ENCODE measurements at places on chromosomes 16 and 17.

GRCh38 chr16:760065-760464, 469 bp upstream of the MSLN start:
- DNase-seq, result no peak

DNA sequence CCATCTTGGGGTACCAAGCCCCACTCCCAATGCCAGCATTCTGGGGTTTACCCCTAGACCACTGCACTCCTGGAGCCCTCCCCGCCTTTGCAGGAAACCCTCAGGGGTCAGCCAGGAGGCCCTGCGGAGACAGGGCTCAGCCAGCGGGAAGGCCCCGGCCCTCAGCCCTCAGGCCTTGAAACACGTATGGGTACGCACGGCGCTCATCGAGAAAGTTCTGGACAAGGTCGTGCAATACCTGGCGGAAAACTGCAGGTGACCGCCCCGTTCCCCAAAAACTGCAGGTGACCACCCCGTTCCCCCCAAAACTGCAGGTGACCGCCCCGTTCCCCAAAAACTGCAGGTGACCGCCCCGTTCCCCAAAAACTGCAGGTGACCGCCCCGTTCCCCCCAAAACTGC, 24.7 kb downstream of the SGSM2 start:
- DNase-seq, result no peak

DNA sequence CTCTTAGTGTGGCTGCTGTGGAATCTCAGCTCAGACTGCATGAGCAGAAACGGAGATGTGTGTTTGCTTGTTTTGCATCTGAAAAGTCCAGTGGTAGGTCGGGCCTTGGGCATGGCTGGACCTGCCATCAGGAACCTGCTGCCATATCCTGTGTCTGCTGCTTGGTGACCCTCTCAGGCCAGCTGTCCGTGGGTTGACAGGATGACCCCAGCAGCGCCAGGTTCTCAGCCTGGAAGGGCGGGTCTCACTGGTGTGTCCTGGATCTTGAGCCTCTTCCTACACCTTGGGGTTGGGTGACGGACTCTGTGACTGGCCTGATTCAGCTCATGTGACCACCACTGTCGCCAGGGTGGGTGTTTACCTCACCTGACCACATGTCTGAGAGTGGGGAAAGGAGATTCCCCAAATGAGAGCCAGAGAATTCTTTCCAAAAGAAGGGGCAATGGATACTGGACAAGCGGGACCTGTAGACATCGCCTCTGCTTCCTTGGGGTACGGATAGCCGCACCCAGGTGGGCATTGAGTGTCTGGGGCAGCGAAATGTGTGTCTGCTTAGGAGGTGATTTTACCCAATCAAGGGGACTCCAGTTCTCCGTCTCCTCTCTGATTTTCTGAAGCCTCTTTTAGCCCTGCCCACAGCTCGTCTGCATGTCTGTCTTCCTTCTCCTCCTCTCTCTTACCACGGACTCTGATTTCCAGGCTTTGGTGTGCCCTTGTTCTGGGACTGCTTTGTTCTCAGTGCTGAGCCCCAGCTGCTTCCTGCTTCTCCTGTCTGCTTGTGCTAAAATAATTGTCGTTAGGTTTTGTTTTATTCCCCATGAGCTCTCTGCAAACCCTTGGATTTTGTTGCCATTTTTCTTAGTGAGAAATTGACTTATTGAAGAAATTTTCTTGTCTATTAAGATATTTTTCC, 399.7 kb downstream of the CPPED1 start:
- no peak for DNase-seq

DNA sequence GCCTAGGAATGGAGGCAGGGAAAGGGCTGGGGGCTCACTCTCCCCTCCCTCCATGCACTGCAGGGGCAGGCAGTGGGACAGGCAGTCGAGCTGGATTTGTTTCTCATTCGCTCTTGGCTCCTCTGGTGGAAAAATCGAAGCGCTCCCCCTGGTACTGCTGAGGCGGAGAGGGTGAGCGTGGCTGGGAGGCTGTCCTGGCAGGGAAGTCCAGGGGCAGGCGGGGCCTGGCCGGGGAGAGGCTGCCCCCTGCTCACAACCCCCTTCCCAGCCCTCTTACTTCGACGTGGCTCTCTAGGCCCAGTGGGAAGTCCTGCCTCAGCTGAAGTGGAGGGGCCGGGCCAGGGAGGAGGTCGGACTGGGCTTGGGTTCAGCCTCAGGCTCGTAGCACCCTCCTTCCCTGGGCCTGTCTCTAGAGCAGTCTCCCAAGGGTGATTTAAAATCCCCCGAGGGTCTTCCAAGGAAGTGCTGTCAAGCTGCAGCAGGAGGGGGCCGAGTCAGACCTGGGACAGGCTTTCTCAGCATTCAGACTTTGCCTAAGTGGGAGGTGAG, 16.5 kb upstream of the TMEM92 start:
- DNase-seq, result no peak

GRCh38 chr16:938752-939151, 32.0 kb downstream of the LMF1 start:
- DNase-seq, result no peak

GRCh38 chr16:66979011-66979717, 9.2 kb upstream of the CES4A start:
- no peak for DNase-seq

GRCh38 chr17:42849451-42850181, 1.4 kb upstream of the AOC3 start:
- no peak for DNase-seq

DNA sequence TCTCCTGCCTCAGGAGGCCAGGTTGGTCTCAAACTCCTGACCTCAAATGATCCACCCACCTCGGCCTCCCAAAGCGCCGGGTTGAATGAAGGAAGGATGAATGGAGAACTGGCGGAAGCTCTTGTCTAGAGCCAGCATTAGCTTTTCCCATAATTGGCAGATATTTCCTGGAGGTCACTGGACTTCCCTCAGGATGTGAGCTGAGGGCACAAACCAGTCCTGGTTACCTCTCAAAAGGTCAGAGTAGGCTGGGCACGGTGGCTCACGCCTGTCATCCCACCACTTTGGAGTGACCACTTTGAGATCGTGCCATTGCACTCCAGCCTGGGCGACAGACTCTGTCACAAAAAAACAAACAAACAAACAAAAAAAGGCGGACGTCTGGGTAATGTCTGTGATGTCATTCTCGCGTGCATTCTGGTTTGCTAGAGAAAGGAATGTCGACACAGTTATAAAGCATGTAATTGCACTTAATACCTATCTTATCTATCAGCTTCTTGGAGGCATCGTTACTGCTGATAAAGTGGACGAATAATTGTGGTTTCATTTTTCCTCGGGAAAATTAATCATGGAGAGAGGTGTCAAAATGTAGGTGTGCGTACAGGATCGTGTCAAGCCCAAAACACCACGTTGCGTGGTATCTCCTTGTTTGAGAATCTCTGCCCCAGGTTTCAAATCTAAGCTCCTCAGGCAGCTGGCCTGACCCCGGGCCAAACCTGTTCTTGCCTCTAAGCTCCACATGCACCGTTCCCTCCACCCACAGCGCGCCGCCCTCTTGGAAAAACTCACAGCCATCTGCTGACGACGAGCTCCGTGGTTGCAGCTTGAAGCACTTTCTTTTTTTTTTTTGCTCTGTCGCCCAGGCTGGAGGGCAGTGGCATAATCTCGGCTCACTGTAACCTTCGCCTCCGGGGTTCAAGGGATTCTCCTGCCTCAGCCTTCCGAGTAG, 6.4 kb upstream of the CRK start:
- no peak for DNase-seq

- no peak for DNase-seq
Measured at GRCh38 chr16:4206680-4207079, 35.2 kb downstream of the SRL start.

DNA sequence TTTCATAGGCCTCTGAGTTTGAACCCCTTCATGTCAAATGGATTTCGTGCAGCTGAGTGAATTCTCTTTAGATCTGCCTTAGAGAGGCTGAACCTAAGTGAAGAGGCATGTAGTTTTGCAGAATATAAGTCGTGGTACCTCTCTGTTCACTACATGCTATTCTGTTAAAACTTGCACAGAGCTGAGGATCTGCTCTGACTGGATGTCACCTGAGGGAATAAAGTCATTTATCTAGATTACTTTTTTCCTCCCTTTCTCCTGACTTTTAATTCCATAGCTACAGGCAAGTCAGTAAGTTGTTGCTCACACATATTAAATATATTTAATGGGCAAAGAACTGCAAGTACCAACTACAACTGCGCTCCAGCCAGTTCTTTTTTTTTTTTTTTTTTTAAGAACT, 64.7 kb downstream of the WNT3 start:
- DNase-seq, result no peak

- no peak for DNase-seq
Measured at GRCh38 chr17:15490634-15491261, 23.3 kb upstream of the CDRT4 start.

- no peak for DNase-seq
Measured at GRCh38 chr16:85447693-85448313, 165.3 kb upstream of the GSE1 start.

- no peak for DNase-seq
Measured at GRCh38 chr17:78200451-78200850, 13.3 kb downstream of the AFMID start.

GRCh38 chr16:86783636-86784626, 205.6 kb downstream of the FOXL1 start:
- no peak for DNase-seq

DNA sequence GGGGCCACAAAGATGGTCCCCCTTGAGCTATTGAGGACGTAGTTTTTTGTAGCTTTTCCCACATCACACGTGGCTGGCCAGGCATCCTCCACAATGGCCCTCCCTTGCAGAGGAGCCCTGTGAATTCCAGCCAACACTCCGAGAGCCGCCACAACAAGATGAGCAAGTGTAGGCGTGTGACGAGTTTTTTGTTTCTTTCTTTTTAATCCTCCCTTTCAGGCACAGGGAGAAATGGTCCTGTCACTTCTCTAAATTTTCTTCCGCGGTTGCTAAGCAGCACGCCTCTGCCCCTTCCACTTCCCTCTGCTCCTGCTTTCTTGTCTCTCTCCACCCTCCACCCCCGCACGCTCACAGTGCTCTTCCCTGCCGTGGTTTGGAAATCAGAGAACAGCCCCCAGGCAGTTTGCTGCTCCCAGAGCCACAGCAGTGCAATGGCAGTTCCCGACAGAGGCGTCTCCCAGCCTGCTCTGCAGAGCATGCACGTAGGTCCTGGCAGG, 68.0 kb upstream of the MRTFB start:
- no peak for DNase-seq

- DNase-seq, result no peak
Measured at GRCh38 chr16:86865851-86866662, 287.7 kb downstream of the FOXL1 start.

GRCh38 chr16:66346221-66346620, 20.3 kb upstream of the CDH5 start:
- DNase-seq, result no peak

GRCh38 chr16:2987833-2988232, 7.6 kb upstream of the PKMYT1 start:
- no peak for DNase-seq

GRCh38 chr17:61436995-61437704, 15.1 kb upstream of the TBX4 start:
- DNase-seq, result no peak

DNA sequence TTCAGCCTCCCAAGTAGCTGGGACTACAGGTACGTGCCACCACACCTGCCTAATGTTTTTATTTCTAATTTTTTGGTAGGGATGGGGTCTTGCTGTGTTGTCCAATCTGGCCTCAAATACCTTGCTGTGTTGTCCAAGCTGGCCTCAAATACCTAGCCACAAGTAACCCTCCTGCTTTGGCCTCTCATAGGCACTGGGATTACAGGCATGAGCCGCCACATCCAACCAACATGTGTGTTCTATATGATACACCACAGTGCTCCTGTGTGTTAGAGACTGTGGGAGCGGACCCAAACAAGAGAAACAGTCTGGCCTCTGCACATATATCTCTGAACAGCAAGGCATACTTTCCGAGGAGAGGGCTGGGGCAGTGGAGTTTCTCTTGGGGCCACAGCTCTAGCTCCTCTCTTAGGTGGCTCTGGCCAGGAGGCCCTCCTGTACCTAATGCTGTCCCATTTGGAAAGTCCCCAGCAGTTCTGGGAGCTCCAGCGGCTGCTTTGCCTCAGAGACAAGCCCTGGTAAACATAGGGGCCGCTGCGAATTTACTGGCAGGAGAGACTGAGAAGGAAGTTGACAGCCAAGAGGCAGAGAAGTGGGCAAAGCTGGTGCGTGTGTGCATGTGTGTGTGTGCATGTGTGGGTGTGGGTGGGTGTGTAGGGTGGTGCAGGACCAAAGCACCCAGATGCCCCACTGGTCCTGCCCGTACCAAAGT, 95.0 kb downstream of the RAB11FIP4 start:
- DNase-seq, result no peak

- no peak for DNase-seq
Measured at GRCh38 chr16:84724606-84725309, 25.0 kb downstream of the USP10 start.

DNA sequence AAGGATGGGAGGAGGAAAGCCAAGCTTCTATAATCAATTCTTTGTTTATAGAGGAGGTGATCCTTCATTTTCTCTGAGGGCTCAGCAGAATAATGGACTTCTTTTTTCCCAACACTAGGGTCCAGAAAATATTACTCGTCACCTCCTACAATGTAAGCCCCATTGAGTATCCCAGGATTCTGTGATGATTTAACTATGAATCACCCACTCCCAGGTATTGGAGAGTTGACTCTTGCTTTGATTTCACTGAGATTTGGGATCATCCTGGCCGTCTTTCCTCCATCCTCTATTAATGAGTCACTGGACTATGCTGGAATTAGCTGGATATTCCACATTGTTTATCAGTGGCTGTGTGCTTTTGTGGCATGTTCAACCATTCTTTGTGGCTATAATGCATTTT, 452.0 kb downstream of the NPIPA7 start:
- DNase-seq, result no peak

DNA sequence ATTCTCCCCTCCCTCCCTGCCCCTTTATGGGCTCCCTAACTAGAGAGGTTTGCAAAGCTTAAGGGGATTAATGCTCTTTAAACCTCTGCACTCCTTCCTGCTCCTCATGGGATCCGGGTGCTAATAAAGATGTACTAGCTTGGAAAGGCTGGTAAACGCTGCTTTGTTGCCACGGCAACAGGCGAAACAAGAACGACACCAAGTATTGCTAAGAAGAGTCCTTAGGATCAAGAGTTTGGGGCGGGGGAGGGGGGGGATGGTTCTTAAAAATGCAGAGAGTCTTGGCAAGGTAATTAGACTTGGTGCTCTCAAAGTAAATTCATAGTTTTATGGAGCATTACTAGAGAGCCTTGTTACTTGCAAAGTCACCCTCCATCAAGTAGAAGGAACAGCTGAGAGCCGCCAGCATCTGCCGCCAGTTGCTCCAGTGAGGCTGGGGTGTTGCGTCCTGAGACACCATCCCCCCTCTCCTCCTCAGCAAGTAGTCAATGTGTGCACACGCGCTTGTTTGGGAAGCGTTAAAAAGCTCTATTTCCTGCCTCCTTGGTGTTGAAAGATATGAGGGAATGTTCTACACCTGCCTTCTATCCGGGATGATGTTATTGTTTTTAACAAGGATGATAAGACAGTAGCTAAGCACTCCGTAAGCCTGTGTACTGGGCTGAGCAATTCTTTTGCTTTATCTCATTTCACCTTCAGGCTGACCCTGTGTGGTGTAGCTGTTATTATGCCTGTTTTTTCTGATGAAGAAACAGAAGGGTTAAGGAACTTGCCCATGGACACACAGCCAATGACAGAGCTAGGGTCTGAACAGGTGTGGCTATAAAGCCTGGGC, 190.9 kb downstream of the CCDC182 start:
- DNase-seq, result no peak

Data from fibroblast of skin of left quadriceps (primary cell).